ENCODE measurements at places on chromosomes 4 and X.

DNA sequence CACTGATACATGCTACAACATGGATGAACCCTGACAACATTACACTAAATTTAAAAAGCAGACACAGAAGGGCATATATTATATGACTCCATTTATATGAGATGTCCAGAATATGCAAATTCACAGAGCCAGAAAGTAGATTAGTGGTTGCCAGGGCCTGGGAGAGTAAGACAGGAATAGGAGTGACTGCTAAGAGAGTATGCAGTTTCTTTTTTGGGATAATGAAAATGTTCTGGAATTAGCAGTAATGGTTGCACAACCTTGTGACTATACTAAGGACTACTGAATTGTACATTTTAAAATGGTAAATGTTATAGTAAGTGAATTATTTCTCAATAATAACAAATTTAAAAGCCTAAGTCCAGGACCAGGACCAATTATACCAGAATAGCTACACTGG lies 29.5 kb upstream of the NUP54 start:
- no peak for DNase-seq

- no peak for DNase-seq
Observed at GRCh38 chrX:134792077-134792476, 133.8 kb upstream of the PLAC1 start.

GRCh38 chr4:153634738-153635353 lies 49.2 kb upstream of the TLR2 start:
- DNase-seq, result peak; percentile 6

- DNase-seq, result no peak
Observed at GRCh38 chr4:173001571-173001970, 167.0 kb upstream of the GALNT7 start.

- DNase-seq, result no peak
Observed at GRCh38 chrX:141945426-141945825, 41.7 kb downstream of the MAGEC1 start.

DNA sequence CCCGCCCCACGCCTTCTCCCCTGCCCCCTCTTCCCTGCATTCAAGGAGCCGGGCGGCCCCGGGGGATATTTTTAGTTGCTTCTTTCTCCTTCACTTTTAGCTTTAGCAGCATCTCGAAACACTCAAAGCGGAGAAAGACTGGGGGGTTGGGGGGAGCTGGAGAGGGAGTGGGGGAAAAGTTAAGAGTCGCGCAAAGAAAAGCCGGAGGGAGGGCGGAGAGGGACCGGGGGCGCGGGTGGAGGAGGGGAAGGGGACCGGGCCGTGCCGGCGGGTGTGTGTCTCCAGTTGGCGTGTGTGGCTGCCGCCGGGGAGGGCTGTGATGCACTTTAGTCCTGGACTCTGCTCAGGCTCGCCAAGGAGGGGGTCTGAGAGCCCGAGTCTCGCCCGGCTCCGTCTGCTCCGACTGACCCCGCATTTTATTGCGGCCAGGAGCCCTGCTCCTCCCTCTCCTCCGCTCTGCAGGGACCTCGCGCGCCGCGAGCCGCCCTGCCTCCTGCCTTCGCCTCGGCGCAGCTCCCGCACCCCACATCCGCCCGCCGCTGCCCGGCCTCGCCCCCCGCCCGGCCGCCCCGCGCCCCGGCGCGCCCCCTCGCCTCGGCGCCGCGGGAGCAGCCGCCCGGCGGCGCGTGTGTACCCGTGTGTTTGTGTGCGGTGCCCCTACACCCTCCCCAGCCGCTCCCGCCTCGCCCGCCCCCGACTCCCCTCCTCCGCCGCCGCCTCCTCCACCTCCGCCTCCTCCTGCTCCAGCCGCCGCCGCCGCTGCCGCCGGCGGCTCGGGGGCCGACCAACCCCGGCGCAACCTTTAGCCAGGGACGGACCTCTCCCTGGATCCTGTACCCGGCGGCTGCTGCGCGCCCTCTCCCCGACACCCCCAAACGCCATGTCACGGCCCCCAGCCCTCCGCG lies 1.4 kb downstream of the ZNF827 start:
- DNase-seq, result peak; percentile 14

Data from NCI-H1694 treated with DMSO at 0.1 percent for 48 hours (cell line).